ENCODE measurements at places on chromosomes 3 and 15.

GRCh38 chr15:32134842-32135241, 104.5 kb downstream of the CHRNA7 start:
- no peaks in the 10 kb centered on the region for H3K36me3 ChIP-seq
- DNase-seq = no peak
- no peak overlapping the region for H3K4me3 ChIP-seq
- no peaks in the 10 kb centered on the region for H3K27me3 ChIP-seq
- no peak overlapping the region for H3K27ac ChIP-seq
- H3K4me1 ChIP-seq = no peaks in the 10 kb centered on the region

DNA sequence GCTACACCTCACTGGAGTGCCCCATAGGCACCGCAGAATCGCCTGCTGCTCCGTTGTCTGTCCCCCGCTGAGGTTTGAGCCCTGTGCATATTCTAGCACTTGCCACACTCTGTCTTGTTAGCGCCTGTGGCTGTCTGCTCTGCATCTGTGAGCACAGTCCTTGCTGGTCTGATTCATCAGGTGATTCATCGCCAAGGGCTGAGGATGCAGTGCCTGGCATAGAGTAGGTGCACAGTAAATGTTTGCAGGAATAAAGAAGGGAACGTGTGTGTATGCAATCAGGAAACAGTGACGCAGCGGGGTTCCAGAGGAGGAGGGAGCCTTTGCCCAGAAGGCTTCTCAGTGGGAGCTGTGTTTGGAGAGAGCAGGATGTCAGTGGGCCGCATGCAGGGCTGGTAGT, 124.0 kb upstream of the PLXNA1 start:
- no peaks in the 10 kb centered on the region for H3K27me3 ChIP-seq
- H3K4me3 ChIP-seq = no peak overlapping the region
- H3K4me1 ChIP-seq = no peaks in the 10 kb centered on the region
- H3K36me3 ChIP-seq = no peaks in the 10 kb centered on the region
- DNase-seq = no peak

DNA sequence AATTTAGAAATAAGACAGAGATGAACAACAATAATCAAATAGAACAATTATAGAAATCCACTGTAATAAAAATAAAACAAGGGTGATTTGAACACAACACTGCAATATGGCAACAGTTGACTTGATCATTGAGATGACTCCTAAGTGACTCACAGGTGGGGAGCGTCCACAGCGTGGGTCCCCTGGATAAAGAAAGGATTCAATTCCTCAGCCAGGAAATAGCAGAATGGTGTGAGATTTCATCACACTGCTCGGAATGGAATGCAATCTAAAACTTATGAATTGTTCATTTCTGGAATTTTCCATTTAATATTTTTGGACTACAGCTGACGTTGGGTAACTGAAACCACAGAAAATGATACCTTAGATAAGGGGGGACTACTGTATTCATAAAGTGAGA, 82.0 kb downstream of the CNTN3 start:
- no peaks in the 10 kb centered on the region for H3K4me1 ChIP-seq
- H3K27me3 ChIP-seq = no peaks in the 10 kb centered on the region
- no peak overlapping the region for H3K27ac ChIP-seq
- no peak overlapping the region for H3K4me3 ChIP-seq
- DNase-seq = no peak

GRCh38 chr15:55277116-55277564, 12.5 kb downstream of the RAB27A start:
- H3K4me1 ChIP-seq = no peaks in the 10 kb centered on the region
- H3K27me3 ChIP-seq = no peaks in the 10 kb centered on the region
- no peak for DNase-seq
- H3K4me3 ChIP-seq = no peak overlapping the region

DNA sequence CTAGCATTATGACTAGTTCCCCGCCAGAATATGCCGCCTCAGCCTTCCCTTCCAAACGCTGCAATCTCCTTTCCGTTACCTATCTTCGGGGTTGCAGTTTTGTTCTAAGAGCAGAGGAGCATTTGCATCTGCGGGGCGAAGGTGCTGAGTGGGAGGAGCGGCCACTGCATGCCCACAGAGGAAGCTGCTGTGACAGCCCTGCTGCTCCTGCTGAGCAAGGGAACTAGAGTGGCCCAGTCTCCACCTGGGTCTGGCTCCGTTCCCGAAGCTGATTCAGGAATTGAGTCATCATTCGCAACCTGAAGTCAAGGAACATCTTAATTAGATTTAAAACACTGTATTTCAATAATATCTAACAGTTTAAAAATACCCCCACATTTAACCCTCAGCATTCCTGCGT, 98.2 kb upstream of the TJP1 start:
- H3K27me3 ChIP-seq = no peaks in the 10 kb centered on the region
- no peak for DNase-seq
- no peak overlapping the region for H3K27ac ChIP-seq
- H3K36me3 ChIP-seq = no peaks in the 10 kb centered on the region

DNA sequence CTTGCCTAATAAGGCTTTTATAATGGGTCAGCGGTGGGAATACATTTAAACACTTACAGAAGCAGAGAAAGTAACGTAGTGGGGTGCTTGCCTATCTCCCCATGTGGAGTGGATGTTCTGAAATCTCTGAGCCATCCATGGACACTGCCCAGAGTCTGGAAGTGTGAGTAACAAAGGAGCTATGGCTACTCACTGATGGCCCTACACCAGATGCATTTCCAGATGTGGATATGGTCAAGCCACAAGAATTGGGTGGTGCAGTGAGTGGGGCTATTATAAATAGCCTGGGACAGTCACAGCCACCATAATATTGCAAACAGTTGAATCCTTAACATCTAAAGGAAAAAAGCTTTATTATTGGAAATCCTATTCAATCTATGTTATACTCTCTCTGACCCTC, 96.6 kb downstream of the CGNL1 start:
- no peak overlapping the region for H3K27ac ChIP-seq
- no peak overlapping the region for H3K4me3 ChIP-seq
- no peak for DNase-seq
- H3K4me1 ChIP-seq = no peaks in the 10 kb centered on the region
- no peaks in the 10 kb centered on the region for H3K27me3 ChIP-seq

GRCh38 chr3:53553200-53553599, 58.8 kb downstream of the CACNA1D start:
- H3K27ac ChIP-seq = no peak overlapping the region
- H3K4me1 ChIP-seq = no peaks in the 10 kb centered on the region
- DNase-seq = no peak
- no peaks in the 10 kb centered on the region for H3K27me3 ChIP-seq
- no peak overlapping the region for H3K4me3 ChIP-seq

- H3K4me1 ChIP-seq = peaks cover 18% of the 10 kb centered on the region
These were observed 5.0 kb downstream of the VGLL4 start for GRCh38 chr3:11638495-11639358.

GRCh38 chr3:158160958-158161357, 51.1 kb downstream of the RSRC1 start:
- no peak for DNase-seq
- no peaks in the 10 kb centered on the region for H3K4me1 ChIP-seq
- H3K36me3 ChIP-seq = no peaks in the 10 kb centered on the region

Measured in breast epithelium (tissue), 4 donors.